Astrocyte of the cerebellum (primary cell): ENCODE measurements at places on chromosomes 1 and 21.

DNA sequence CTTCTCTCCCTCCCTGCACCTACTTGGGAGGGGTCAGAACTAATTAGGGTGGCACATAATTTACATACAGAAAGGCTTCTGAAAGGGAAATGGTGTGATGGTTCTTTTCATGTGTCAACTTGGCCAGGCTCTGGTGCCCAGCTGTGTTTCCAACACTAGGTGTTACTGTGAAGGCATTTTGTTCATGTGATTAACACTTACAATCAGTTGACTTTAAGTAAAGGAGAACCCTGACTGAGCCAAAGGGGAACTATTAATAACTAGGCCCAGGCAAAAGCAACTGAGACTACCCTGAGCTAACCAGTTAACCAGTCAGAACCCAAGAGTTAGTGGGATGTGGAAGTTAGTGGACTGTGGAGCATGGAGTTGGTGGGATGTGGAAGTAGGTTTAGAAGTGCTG, 114.9 kb downstream of the SEC16B start:
- no peak for DNase-seq

DNA sequence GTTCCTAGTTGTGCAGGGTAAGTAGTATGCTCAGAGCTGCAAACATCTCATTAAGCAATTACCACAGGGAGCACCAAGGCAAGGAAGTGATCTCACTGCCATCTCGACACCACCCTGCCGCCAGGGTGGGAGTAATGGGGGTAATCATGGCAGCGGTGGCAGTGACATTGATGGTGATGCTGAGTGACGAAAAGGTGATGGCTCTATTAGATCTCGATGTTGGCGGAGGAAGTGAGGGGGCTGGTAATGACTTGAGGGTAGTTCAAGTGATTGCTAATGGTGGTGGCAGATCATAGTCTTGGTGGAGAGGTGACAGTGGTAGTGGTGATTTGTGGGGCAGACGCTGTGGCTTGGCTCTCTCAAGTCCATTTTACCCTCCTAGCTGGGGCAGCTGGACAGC, 25.4 kb upstream of the TENT5B start:
- DNase-seq = no peak

GRCh38 chr1:175920381-175920780, 177.0 kb upstream of the TNR start:
- DNase-seq = no peak

- no peak for DNase-seq
Measured at GRCh38 chr1:173868266-173869020, at the start of gene ZBTB37. ZBTB37 (plus strand) TSS chr1:173868380; CDS start chr1:173870226, 1,846 bp downstream.

GRCh38 chr1:85062425-85063026, 14.2 kb upstream of the MCOLN3 start:
- no peak for DNase-seq

GRCh38 chr21:39021478-39021832, 161.8 kb downstream of the PSMG1 start:
- no peak for DNase-seq

GRCh38 chr1:205225901-205226765, 1.6 kb upstream of the TMCC2 start:
- DNase-seq = no peak

DNA sequence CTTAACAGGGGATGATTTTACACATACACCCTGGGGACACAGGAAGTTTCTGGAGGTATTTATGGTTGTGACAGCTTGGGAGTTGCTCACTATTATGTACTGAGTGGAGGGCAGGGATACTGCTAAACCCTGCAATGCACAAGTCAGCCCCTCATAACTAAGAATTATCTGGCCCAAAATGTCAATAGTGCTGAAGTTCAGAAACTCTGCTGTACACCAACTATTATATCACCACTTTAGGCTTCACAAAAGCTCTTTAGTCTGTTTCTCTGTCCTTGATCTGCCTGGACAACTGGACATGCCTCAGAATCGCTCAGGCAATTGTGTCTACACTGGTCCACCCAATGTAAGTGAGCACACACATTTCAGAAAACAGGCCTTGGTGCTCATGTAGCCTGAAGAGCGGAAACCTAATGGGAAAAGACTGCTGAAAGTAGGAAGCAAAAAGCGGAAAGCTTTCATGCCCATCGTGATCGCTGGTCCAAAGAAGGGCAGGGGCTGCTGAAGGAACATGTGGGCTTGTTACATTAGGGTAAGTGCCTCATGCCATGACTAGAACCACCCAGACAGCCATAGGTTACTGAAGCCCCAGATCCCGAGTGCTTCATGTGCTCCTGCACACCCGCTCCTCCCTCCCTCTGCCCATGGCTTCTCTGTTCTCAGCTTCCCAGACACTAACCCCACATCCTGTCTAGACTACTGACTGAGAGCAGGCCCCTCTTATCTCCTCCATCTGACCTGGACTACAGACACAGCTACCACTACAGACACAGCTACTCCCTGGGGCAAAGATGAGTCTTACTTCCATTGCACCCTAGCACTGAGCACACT, 73.5 kb downstream of the LRIG2 start:
- DNase-seq = no peak

DNA sequence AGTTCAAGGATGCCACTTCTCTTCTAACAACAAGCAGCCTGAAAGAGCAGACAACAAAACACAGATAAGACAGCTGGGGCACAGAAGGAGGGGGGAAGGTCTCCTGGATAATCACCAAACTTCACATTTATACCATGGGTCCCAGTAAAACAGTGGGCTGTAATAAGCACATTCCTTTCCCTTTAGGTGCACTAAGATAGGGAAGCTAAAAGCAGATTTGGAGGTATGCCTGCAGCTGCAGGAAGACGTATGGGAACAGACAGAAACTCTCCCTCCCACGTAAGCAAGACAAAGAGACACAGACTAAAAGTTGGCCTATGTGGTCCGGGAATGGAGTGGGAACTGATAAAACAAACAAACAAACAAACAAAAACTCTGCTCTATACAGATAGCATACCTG, 612.1 kb downstream of the MRPL39 start:
- no peak for DNase-seq

DNA sequence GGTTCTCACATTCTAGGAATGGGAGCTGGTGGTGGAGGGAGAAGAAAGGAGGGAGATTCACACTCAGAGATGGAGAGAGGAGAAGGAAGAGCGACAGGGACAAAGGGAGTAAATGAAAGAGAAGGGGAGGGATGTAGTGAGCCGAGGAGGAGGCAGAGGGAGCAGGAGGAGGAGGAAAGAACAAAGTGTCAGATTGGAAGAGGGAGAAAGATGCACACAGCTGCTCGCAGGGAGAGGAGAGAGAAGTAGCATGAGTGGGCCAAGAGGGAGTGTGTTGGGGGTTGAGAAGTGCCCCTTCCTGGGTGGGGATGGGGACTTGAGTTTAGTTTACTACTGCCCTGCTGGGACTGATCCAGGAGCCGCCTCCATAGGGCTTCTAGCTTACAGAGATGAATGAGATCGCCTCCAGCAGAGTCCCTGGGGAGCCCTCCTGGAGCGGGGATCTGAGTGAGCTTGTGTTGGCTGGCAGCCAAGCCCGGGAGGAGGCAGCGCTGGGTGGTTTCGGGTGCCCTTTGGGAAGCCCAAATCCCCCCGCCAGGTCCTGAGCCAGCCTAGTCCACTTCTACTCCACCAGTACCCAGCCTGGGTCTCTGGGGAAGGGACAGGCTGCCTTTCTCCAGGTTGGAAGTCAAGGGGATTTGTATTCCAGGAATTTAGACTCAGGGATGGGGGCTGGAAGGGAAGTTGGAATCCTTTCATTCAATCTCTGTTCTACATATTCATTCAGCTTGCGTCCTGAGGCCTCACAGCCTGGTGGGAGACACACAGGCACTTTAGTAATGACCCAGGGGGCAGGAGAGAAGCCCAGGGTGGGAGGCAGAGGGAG, 20.9 kb downstream of the PTPRU start:
- no peak for DNase-seq

GRCh38 chr1:42358791-42359190, 21.8 kb upstream of the RIMKLA start:
- no peak for DNase-seq

DNA sequence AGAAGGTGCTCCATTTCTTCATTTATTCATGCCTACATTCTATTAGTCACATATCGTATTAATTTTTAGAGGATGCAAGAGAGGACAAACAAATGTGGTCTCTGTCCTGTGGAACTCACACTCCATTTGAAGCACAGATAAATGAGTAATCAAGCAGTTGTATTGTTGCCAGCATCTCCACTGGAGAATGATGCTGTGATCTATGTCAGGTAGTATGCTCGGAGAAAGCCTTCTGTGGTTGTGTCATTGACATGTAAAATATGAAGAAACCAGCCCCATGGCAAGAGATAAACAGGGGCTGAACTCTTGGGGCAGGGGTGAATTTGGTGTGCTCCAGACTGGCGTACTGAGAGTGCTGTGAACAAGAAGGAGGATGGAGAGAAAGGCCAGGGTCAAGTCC, 101.2 kb downstream of the FASLG start:
- DNase-seq = no peak

GRCh38 chr1:1670866-1671265, 12.1 kb upstream of the CDK11B start:
- DNase-seq = no peak

DNA sequence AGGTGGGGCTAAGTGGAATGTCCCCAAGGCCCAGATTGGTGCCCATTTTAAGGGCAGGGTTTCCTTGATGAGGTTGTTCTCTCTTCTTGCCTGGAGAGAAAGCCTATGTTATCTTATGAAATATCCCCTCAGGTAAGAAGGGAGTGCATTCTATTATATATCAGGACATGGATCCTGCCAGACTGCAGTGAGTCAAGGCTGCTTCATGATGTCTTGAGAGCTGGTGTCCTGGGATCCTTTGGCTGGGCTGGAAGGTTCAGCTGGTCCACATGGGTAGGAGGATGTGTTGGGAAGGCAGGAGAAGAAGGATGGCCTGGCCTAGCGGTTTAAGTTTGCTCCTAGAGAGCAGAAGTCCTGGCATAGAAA, 207.6 kb downstream of the ROR1 start:
- DNase-seq = no peak

GRCh38 chr1:229470406-229471043, 36.6 kb upstream of the ACTA1 start:
- DNase-seq = no peak

DNA sequence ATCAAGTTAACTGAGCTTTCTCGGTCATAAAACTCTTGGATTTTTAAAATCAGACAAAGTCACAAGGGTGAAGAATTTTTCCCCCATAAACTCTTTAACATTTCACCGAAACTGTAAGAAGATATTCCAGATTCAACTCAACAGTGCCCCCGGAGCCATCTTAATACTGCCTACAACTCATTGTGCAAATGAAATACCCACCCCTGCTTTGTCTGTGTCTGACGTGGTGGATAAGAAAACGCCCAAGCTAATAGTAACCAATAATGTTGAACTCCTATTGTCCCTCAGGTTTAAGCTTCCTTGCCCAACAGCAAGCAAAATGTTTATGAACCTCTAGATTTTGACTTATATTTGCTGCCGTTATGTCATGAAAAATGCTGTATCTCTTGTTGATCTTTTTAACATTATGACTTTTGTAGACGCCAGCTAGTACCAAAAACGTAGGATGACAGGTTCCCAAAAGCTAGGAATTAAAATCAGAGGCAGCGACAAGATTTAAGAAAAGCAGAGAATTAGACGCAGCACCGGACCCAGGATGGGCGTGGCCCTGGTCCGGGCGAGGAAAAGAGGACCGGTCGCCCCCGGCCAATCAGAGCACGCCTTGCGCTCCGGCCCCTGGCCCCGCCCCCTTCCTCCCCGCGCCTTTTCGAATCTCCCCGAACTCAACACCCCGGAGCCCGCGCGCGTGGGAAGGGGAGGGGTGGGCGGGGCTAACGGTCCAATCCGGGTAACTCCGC, 1.1 kb downstream of the STMN1 start:
- DNase-seq = peak; percentile 79

- DNase-seq = no peak
Measured at GRCh38 chr1:87212431-87213134, 116.1 kb upstream of the LMO4 start.

GRCh38 chr21:44337449-44337848, 1.7 kb downstream of the CFAP410 start:
- no peak for DNase-seq

DNA sequence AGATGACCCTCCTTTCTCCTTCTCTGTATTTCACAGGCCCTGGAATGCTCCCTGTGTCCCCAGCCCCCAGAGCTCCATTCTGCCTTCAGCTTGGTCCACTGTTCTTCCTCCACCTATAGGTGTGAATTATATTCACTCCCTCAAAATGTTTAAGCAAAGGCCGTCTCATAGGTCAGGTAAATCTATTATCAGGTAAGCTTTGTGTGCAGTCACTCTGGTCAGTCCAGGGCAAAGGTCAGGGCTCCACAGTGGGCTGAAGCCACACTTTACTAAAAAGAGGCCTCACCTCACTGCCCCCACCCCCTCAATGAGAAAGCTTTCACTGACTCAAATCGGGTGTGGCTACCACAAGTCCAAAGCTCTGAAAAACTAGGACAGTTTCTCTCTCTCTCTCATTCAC, 65.9 kb downstream of the DNTTIP2 start:
- no peak for DNase-seq

GRCh38 chr1:165467706-165468105, 22.8 kb upstream of the RXRG start:
- no peak for DNase-seq

DNA sequence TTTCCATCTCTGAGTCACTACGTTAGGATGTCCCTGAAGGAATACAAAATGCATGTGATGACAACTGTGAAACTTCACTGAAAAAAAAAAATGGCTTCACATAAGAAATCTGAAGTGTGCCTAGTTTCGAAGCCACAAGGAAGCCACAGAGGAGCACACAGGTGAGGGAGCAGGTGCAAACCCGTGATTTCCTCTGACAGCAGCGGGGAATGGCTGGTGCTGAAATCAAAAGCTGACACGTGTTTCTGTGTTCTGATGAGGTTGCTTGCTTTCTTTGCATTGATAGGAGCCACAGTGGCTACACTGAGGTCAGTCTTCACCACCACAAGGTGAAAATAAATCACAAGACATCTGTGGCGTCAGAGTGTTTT, 105.7 kb upstream of the TLR5 start:
- no peak for DNase-seq

- DNase-seq = no peak
Measured at GRCh38 chr1:172308577-172308976, 111.9 kb upstream of the C1orf105 start.

GRCh38 chr1:28890836-28891235, 23.5 kb upstream of the EPB41 start:
- no peak for DNase-seq

GRCh38 chr1:41539418-41539805, 54.9 kb upstream of the EDN2 start:
- no peak for DNase-seq
